ENCODE measurements at places on chromosomes 3 and 15. TPM values are rescaled to one million over a fixed set of nuclear protein-coding genes. Genes with fewer than 3 reads are reported as not detected.

POLG gene
- total RNA-seq: 95.2 TPM

CCR2 gene
- total RNA-seq: not detected

MYEF2 gene
- total RNA-seq: 71.3 TPM

LDHAL6B gene
- total RNA-seq: not detected

GOLGA8M gene
- total RNA-seq: 0.87 TPM

GABRB3 gene
- total RNA-seq: 0.13 TPM

TRAT1 gene
- total RNA-seq: 0.21 TPM

SLC12A1 gene
- not detected for total RNA-seq

OR5K2 gene
- total RNA-seq: not detected

NOP10 gene
- total RNA-seq: 306 TPM

SAMD7 gene
- total RNA-seq: not detected
